Thoracic aorta (tissue), 2 donors: ENCODE measurements at places on chromosomes 3 and 15.
A peak's percentile ranks its signal among the peaks of the same experiment; 100 is the strongest.

GRCh38 chr15:36191459-36191858, 388.0 kb upstream of the CDIN1 start:
- no peak for DNase-seq
- no peaks in the 10 kb centered on the region for H3K36me3 ChIP-seq
- no peak overlapping the region for H3K27ac ChIP-seq
- no peaks in the 10 kb centered on the region for H3K27me3 ChIP-seq

DNA sequence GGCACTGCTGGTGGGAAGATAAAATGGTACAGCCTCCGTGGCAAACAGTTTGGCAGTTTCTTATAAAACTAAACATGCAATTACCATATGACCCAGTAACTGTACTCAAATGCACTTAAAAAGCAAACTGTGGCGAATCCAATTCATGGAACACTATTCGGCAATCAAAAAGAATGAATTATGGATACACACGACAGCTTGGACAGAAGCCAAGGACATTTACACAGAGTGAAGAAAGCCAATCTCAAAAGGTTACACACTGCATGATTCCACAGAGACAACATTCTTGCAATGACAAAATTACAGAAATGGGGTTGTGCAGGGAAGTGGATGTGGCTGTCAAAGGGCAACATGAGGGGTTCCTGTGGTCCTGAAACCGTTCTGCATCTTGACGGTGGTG, 122.1 kb upstream of the IQSEC1 start:
- H3K27me3 ChIP-seq = no peaks in the 10 kb centered on the region
- H3K4me3 ChIP-seq = no peak overlapping the region
- no peak overlapping the region for H3K27ac ChIP-seq
- DNase-seq = no peak
- H3K4me1 ChIP-seq = no peaks in the 10 kb centered on the region

DNA sequence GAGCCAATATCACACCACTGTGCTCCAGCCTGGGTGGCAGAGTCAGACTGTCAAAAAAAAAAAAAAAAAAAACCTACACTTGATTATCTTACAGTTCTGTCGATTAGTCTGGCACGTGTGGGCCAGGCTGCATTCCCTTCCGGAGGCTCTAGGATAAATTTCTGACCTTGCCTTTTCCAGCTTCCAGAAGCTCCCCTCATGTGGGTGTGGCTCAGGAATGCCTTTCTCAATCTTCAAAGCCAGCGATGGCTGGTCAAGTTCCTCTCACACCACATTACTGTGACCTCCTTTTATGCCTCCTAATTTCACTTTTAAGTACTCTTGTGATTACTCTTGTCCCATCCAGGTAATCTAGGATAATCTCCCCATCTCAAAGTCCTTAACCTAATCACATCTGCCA, 58.2 kb upstream of the DUT start:
- no peaks in the 10 kb centered on the region for H3K27me3 ChIP-seq
- H3K27ac ChIP-seq = no peak overlapping the region
- H3K36me3 ChIP-seq = no peaks in the 10 kb centered on the region
- no peak for DNase-seq
- no peak overlapping the region for H3K4me3 ChIP-seq

DNA sequence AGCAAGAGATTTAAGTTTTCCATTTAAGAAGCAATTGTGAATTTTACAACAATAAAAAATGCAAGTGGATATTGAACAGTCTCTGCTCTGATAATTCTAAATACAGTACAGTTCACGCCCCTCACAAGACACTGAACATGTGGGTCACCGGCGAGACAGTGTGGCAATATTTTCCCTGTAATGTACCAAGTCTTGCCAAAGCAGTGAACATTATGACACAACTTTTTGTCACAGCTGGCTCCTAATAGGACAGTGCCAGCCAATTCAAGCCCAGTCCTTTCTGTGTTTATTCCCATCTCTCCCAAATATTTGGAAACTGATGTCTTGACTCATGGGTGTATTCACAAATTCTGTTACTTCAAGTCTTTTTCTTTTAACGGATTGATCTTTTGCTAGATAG, 62.3 kb downstream of the PPARG start:
- H3K27me3 ChIP-seq = no peaks in the 10 kb centered on the region
- H3K36me3 ChIP-seq = no peaks in the 10 kb centered on the region

DNA sequence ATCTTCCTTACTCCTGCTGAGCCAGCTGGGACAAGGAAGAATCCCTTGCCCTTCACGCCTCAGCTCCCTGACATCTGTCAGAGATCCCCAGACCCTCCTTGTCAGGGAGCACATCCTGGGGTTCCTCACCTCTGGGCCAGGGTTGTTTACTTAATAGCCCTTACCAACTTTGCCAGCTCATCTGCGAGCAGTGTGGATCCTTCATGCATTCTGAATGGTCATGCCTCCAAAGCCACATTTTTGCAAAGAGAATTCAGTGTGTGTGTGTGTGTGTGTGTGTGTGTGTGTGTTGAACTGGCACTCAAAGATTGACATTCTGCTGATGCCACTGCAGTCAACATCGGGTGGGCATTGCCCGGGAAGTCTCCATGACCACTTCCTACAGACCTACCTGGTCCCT, 112.6 kb downstream of the SLC49A4 start:
- no peaks in the 10 kb centered on the region for H3K36me3 ChIP-seq
- DNase-seq = no peak
- no peak overlapping the region for H3K27ac ChIP-seq
- H3K4me3 ChIP-seq = no peak overlapping the region
- no peaks in the 10 kb centered on the region for H3K27me3 ChIP-seq

DNA sequence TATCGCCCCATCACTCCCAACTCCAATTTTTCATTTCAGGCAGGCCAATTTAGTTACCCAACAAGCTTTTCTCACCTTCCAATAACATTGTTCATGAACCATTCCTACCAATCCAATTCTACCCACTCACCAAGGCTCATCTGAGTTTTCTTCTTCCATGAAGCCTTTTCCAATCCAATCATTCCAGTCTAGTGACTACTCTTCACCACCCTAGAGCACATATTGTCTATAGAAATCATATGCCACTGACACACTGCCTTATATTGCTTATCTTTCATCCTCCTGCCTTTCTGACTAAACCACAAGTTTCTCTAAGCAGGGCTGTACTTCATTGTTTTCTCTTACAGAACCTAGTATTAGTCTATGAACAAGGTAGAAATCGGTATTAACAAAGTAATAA, 11.4 kb downstream of the CCDC14 start:
- H3K4me1 ChIP-seq = no peaks in the 10 kb centered on the region
- no peak overlapping the region for H3K27ac ChIP-seq
- H3K36me3 ChIP-seq = no peaks in the 10 kb centered on the region

DNA sequence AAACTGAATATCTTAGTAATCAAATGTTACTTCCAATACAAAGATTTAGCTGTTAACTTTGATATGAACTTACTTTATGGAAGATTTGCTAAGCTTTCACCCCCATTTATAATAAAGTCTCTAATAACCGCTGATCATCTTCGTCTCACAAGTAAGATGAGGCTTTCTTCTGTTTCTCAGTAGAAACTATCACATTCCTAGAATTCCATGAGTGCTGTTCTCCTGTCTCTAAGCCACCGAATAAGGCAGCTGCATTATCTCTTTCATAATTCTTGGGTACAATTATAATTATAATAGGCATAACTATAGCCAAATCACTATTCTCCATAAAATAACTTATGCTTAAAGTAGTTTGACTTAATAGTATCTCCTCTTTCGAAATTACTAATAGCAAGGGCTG, 18.3 kb upstream of the SETMAR start:
- no peaks in the 10 kb centered on the region for H3K27me3 ChIP-seq
- no peaks in the 10 kb centered on the region for H3K4me1 ChIP-seq
- no peak overlapping the region for H3K4me3 ChIP-seq
- DNase-seq = no peak

DNA sequence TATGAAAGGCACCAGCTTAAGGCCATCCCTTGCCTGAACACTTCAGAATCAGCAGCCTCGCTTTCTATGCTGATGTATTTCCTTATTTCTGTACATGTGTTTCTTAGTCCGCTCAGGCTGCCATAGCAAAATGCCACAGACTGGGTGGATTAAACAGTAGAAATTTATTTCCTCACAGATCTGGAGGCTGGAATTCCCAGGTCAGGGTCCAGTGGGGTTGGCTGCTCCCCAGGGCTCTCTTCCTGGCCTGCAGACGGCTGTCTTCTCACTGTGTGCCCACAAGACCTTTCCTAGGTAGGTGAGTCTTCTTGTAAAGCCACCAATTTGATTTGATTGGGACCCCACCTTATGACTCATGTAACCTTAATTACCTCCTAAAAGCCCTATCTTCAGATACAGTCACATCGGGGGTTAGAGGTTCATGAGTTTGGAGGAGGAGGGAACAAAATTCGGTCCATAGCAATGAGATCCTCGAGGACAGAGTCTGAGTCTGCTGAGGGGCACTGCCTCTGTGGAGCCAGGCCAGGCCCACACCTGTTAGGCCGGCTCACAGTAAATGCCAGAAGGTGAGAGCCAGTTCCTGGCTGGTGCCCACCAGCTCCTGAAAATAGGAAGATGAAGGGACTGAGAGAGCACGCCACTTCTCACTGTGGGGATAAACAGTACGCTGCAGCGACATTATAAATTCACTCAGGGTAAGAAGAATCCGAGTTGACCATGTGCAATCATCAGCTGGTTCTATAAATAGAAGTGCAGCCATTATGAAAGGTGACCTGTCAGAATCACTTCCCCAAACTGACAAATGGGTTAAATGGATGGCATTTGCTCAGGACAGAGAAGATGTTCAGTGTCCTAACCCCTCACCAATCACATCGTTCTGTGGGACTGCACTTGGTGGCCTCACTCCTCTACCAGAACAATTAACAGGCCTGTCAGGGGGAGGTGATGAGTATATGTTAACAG, 41.1 kb downstream of the CTXND1 start:
- H3K4me3 ChIP-seq = no peak overlapping the region
- no peak overlapping the region for H3K27ac ChIP-seq
- H3K27me3 ChIP-seq = no peaks in the 10 kb centered on the region
- H3K4me1 ChIP-seq = no peaks in the 10 kb centered on the region

GRCh38 chr3:141234283-141234682, 2.7 kb downstream of the PXYLP1 start:
- peaks cover 51% of the 10 kb centered on the region for H3K4me1 ChIP-seq
- no peak overlapping the region for H3K27ac ChIP-seq
- H3K27me3 ChIP-seq = no peaks in the 10 kb centered on the region
- no peaks in the 10 kb centered on the region for H3K36me3 ChIP-seq

- H3K4me1 ChIP-seq = peaks cover 13% of the 10 kb centered on the region
- peaks cover 13% of the 10 kb centered on the region for H3K27me3 ChIP-seq
- H3K4me3 ChIP-seq = peak overlapping the region; percentile 24
- H3K27ac ChIP-seq = no peak overlapping the region
- no peaks in the 10 kb centered on the region for H3K36me3 ChIP-seq
Measured at GRCh38 chr3:147397875-147398812, 8.2 kb downstream of the ZIC4 start.

- DNase-seq = no peak
- H3K27me3 ChIP-seq = no peaks in the 10 kb centered on the region
- no peaks in the 10 kb centered on the region for H3K36me3 ChIP-seq
- H3K27ac ChIP-seq = no peak overlapping the region
Measured at GRCh38 chr15:48384616-48385015, 53.4 kb downstream of the DUT start.

DNA sequence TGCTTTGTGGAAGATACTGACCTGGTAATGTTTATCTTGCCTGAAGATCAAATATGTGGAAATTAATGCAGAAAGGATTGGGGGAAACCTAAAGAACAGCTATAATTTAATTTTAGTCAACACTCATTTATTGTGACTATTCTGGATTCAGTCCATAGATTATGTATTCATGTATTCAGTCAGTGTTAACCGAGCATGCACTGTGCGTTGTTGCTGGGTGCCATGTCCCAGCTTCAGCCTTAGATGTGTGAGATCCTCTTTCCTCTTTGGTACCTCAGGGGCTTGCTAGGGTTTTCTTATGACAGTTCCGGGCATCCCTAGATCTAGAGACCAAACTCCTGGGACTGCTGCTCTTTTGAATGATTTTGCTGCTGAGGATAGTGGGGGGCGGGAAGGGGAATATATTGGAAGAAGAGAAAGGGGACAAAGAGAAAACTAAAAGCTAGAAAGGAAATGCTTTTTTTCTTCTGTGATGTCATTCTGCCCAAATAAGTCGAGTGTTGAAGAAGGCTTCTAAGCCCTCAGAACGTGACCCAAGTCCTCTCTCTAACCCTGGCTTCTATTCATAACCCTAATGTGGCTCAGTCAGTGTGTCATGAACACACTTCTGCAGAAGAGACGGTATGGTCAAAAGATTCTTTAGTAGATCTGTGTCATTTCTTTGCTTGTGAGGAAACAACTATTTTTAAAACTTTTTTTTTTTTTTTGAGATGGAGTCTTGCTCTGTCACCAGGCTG, 33.5 kb downstream of the STARD9 start:
- H3K4me1 ChIP-seq = peaks cover 15% of the 10 kb centered on the region
- H3K27me3 ChIP-seq = no peaks in the 10 kb centered on the region
- H3K4me3 ChIP-seq = no peak overlapping the region

DNA sequence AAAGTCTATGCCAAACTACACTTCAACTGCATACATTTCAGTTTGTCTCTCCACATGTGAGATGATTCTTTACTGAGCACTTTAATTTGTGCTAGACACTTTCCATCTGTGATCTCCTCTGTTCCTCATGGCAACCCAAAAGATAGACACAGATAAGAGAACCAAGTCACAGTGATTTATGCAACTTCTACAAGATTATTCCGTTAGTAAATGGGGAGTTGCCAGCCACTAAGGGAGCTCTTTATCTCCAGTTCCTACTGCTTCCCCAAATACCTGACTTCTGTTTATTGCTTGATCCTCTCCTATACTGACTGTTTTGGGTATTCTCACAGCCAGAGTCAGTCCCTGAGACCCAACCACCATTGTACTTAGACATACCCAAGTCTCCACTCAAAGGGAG, 24.1 kb upstream of the AKAP13 start:
- peaks cover 19% of the 10 kb centered on the region for H3K4me1 ChIP-seq
- no peak overlapping the region for H3K27ac ChIP-seq
- no peaks in the 10 kb centered on the region for H3K27me3 ChIP-seq
- H3K36me3 ChIP-seq = no peaks in the 10 kb centered on the region
- no peak overlapping the region for H3K4me3 ChIP-seq

DNA sequence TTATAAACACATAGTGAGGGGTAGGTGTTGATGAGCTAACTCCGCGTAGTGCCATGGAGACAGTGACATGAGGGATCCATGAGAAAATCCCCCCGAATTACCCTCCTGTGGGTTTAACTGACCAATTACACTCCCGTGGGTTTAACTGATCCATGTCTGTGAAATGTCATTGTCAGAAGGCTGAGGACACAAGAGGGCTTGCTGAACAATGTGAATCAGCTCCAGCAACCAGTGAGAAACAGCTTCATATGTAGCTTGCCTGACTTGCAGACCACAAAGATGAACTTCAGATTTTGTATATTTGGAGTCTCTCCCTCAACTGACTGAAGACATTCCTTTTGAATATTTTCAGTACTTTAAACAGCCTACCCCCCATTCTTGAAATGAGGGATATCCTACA, 144.9 kb downstream of the FBN1 start:
- no peak for DNase-seq
- H3K4me1 ChIP-seq = no peaks in the 10 kb centered on the region
